ENCODE measurements at places on chromosomes 2 and 18.
A peak's percentile ranks its signal among the peaks of the same experiment; 100 is the strongest.

GRCh38 chr2:102971701-102972100 lies 209.9 kb downstream of the TMEM182 start:
- DNase-seq, result no peak

DNA sequence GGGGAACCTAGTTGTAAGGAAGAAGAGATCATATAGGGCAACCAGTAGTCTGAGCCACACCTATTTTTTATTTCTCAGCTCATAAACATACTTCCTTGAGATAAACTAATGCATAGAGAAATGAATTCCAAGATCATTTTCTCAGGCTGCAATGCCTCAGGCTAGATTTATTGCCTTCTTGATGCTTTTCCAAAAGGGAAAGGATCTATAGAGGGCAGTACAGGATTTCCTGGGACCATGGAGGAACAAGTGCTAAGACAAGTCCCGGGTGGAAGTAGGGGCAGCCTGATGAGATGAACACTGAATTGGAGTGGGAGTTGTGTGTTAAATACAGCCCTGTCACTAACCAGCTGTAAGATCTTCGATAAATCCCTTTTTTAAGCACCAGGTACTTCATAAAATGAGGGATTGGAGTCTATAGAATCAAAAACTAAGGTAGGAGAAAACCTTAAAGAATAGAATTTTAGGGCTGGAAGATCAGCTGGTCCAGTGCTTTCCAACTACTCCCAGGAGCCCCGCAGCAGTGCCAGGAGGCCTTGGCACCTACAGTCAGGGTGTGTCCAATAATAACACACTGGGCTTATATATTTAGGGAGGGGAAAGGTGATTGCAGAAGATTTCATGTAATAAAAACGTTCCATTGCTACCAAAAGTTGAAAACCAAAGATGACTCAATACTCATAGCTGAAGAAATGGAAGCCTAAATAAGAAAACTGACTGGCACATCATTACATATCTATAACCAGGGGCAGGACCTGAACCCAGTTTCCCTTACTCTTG lies 58.1 kb downstream of the SERTAD2 start:
- no peak for DNase-seq

DNA sequence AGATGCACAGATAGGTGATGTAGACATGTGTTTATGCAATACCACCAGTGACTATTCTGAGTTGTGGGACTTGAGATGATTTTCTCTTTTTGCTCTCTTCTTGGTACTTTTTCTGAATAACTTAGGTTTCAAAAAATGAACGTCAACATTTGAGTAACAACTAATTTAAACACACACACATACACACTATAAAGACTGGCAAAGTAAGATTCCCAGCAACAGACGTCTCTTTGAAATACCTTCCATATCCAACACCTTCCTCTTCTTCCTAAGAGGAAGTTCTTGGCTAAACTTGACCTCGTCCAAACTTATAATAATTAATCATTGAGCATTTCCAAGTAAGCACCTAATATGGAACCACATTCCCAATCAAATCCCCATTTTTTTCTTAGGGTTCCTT lies 81.6 kb upstream of the RGPD4 start:
- no peak for DNase-seq

DNA sequence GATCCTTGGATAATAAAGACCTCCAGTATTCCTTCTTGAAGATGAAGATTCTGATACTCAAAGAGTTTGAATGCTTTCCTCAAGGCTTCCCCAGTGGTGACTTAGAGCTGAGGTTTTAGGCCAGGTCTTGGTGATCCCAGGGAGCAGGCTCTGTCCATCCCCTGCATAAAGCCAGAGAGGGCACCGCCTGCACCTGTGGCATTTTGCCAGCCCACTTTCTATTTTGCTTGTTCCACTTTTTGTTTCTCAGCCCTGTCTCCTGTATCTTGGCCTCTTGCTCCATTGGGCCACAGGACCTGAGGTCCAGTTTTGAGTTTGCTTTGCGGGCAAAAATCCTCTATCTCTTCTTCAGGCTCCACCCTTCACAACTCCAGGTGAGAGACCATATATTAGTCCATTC lies 6.7 kb upstream of the SCYGR1 start:
- DNase-seq, result no peak

DNA sequence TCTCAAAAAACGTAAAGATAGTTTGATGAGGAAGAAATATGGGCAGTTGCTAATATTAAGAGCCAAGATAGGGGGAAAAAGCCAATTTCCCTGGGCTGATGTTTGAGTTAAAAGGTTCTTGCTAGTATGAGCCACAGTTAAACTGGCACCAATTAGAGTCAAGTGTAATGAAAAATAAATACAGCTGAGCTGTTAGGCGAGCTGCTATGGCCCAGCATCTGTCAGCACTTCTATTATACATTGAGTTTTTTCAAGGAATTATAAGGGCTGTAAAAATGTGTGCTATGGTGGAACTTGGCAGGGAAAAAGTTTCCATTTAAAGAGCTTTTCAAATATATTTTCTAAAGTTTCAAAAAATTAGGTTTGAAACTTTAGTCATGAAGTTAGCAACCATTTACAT lies 279.6 kb downstream of the CYRIA start:
- DNase-seq, result no peak

GRCh38 chr2:84823788-84824187 lies 57.1 kb downstream of the TRABD2A start:
- no peak for DNase-seq

GRCh38 chr2:85340034-85340892 lies 12.5 kb upstream of the TGOLN2 start:
- no peak for DNase-seq

DNA sequence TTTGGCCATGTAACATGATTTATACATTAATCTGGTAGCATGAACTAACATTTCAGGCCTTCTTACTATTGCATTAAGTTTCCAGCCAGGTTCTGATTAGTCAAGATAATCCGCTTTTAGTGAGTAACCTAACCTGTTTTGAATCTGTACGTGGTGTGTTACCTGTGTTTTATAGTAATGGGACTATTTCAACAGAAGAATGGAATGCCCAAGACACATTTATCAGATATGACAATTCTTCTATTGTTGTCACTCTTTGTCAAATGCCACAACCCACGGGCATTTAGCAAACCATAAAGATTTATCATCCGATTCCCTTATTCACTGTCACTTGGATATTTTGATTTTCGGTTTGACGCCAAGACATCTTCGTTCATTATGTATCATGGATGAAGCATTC lies 117.9 kb downstream of the ETAA1 start:
- DNase-seq, result no peak

- DNase-seq, result peak; percentile 57
Measured at GRCh38 chr2:9699139-9700108, 68.6 kb upstream of the YWHAQ start.
